ENCODE measurements at places on chromosomes 4 and X.

GRCh38 chr4:150010525-150011126, 67.6 kb upstream of the DCLK2 start:
- DNase-seq = no peak

DNA sequence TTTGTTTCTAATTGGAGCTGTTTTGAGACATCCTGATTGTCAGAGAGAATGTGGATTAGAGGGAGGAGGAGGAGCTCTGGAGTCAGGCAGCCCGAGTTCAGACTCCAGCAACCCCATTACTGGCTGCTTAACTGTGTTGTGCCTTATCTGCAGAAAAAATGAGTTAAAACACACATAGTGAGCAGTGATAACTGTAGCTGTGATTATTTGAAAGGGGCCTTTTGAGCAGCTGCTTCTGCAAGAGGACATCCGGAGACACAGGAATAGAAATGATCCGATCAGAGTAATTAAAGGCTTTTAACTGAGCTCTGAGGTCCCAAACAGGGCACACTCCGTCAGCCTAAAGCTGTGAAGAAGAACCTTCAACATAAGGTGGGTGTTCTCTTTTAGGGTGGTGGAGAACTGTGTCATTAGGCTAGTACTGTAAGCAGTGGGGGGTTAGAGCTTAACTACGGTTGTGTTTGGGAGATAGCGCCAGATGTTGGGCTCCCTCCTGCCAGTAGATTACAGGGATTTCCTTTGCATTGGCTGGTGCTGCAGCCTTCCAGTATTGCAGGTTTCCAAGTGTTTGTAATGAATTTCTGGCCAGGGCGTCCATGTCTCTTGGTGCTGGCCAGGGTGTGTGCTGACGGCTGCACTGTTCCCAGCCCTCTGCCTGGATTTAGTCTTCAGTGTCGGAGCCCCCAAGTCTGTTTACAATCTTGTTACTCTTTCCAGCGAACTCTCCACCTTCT, 24.3 kb downstream of the ADD1 start:
- DNase-seq = no peak

- no peak for DNase-seq
Measured at GRCh38 chr4:120291541-120291940, 224.9 kb upstream of the MAD2L1 start.

DNA sequence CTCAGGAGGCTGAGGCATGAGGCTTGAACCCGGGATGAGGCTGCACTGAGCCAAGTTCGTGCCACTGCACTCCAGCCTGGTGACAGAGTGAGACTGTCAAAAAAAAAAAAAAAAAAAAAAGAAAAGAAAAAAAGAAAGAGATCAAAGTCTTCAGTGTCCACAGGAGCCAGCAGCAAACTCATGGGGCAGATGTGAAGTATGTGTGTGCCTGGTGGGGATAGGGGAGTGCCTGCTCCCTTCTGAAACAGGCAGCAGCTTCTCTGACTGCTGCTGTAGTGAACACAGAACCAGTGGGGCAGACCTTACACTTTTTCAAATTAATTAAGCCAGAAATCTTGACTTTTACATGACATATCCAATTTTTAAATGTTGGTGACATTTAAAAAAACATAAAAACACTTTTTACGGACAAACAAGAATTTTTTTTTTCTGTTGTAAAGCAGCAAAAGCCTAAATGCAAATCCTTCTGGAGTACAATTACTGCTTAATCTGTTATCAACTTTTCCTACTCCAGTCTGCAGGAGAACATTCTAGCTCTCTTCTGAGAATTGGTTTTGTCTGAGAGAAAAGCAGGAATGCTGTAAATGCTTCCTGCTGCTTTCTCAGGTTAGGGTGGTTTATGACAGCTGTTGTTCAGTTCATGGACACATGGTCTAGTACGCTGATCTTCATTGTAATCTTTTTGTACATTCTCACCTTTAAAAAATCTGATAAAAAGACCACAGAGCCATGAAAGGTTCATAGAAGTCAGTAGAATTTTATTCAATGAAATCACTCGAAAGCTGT, 311.1 kb downstream of the CAMK2D start:
- no peak for DNase-seq

DNA sequence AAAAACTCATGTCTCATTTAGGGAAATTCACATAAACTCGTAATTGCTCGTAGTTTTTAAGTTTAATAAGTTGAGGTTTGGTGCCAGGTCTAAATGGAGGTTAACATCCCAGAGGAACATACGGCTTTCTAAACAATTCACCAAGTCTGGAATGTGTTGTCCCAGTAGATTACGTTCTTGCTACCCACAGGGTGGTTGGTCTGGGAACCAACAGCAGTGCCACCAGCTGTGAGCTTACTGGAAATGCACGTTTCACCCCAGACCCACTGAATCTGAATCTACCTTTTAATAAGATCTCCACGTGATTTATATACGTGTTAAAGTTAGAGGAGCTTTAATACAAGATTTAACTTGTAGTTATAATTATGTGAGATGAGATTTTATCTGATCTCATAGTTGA, 134.3 kb downstream of the BMPR1B start:
- no peak for DNase-seq

- DNase-seq = no peak
Measured at GRCh38 chr4:146932116-146932515, 13.5 kb downstream of the TTC29 start.

Measured in activated CD4-positive, alpha-beta T cell treated with anti-CD3 and anti-CD28 coated beads, Interleukin-2, amount 50 U/mL, for 1 hour (primary cell).